Activated naive CD8-positive, alpha-beta T cell treated with anti-CD3 and anti-CD28 coated beads, Interleukin-2, amount 50 U/mL, for 24 hours (primary cell): ENCODE measurements at places on chromosomes 5 and 9.

DNA sequence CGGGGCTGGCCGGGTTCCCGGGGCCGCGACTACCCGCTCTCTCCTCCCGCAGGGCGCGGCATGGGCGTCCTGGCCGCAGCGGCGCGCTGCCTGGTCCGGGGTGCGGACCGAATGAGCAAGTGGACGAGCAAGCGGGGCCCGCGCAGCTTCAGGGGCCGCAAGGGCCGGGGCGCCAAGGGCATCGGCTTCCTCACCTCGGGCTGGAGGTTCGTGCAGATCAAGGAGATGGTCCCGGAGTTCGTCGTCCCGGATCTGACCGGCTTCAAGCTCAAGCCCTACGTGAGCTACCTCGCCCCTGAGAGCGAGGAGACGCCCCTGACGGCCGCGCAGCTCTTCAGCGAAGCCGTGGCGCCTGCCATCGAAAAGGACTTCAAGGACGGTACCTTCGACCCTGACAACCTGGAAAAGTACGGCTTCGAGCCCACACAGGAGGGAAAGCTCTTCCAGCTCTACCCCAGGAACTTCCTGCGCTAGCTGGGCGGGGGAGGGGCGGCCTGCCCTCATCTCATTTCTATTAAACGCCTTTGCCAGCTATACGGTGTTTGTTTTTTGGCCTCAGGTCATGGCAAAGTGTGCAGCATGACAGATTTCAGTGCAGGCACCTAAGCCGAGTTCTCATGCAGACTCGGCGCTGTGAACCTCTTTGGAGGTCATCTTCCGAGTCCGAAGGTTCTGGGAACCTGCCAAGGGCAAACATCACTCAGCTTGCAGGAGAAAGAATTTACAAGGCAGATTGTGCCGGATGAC lies 516 bp downstream of the MRPL41 start:
- peak overlapping the region; percentile 86 for H3K27ac ChIP-seq
- H3K27me3 ChIP-seq: no peaks in the 10 kb centered on the region
- peak overlapping the region; percentile 84 for H3K4me3 ChIP-seq
- H3K4me1 ChIP-seq: peaks cover 18% of the 10 kb centered on the region
- DNase-seq: peak; percentile 29
- peaks cover 13% of the 10 kb centered on the region for H3K36me3 ChIP-seq

- H3K27ac ChIP-seq: peak overlapping the region; percentile 18
- H3K4me3 ChIP-seq: no peak overlapping the region
Measured at GRCh38 chr5:132417461-132417860, 48.0 kb downstream of the SLC22A5 start.

DNA sequence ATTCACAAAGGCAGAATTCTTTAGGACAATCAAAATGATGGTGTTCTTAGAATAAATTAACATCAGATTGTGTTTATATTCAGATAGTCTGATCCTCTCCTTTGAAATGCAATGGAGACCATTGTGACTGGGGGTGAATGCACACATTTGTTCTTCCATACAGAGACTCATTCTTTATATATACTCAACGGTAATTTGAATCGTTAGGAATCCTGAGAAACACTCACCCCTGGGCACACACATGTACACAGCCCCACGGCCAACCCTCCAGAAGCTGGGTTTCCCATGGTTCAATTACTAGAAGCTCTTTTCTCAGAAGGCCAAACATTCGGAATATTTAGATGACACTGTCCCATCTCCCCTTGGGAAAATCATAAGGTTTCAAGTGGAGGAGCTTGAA lies 57.5 kb upstream of the EPB41L4B start:
- H3K4me1 ChIP-seq: peaks cover 2% of the 10 kb centered on the region
- DNase-seq: no peak
- H3K4me3 ChIP-seq: no peak overlapping the region
- no peak overlapping the region for H3K27ac ChIP-seq
- peaks cover 2% of the 10 kb centered on the region for H3K27me3 ChIP-seq
- no peaks in the 10 kb centered on the region for H3K36me3 ChIP-seq

GRCh38 chr5:139960723-139961383 lies 82.2 kb downstream of the NRG2 start:
- no peak for DNase-seq
- H3K27ac ChIP-seq: no peak overlapping the region
- no peak overlapping the region for H3K4me3 ChIP-seq
- peaks cover 6% of the 10 kb centered on the region for H3K27me3 ChIP-seq
- H3K36me3 ChIP-seq: no peaks in the 10 kb centered on the region

- H3K4me3 ChIP-seq: no peak overlapping the region
- DNase-seq: no peak
- H3K4me1 ChIP-seq: peaks cover 15% of the 10 kb centered on the region
- peak overlapping the region; percentile 25 for H3K27ac ChIP-seq
Measured at GRCh38 chr9:37262410-37262809, 142.0 kb downstream of the ZCCHC7 start.

DNA sequence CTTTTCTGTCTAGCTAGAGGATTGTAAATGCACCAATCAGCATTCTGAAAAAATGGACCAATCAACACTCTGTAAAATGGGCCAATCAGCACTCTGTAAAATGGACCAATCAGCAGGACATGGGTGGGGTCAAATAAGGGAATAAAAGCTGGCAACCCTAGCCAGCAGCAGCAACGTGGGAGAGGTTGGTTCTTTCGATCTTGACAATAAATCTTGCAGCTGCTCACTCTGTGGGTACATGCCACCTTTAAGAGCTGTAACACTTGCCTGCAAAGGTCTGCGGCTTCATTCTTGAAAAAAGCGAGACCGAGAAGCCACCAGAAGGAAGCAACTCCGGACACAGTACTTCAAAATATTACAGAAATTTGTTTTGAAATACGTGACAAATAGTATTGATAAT lies 424.6 kb upstream of the CDH9 start:
- H3K4me1 ChIP-seq: no peaks in the 10 kb centered on the region
- DNase-seq: no peak
- no peak overlapping the region for H3K4me3 ChIP-seq

GRCh38 chr5:121702682-121703081 lies 149.0 kb upstream of the FTMT start:
- no peaks in the 10 kb centered on the region for H3K36me3 ChIP-seq
- DNase-seq: no peak
- H3K4me3 ChIP-seq: no peak overlapping the region
- no peaks in the 10 kb centered on the region for H3K4me1 ChIP-seq
- H3K27ac ChIP-seq: no peak overlapping the region

DNA sequence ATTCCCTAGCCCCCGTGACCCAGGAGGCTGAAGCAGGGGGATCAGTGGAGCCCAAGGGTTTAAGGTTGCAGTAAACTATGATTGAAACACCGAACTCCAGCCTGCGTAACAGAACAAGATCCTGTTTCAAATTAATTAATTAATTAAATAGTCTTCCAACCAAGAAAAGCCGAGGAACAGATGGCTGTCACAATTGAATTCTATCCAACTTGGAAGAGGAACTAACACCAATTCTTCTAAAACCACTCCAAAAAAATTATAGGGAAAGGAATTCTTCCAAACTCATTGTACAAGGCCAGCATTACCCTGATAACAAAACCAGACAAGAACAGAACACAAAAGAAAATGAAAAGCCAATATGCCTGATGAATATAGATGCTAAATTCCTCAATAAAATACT lies 43.4 kb upstream of the RGS7BP start:
- H3K36me3 ChIP-seq: no peaks in the 10 kb centered on the region
- H3K4me3 ChIP-seq: no peak overlapping the region
- no peaks in the 10 kb centered on the region for H3K4me1 ChIP-seq
- no peaks in the 10 kb centered on the region for H3K27me3 ChIP-seq
- no peak for DNase-seq

GRCh38 chr5:172077664-172078425 lies 71.4 kb upstream of the FBXW11 start:
- DNase-seq: no peak
- no peaks in the 10 kb centered on the region for H3K27me3 ChIP-seq
- H3K27ac ChIP-seq: no peak overlapping the region
- peaks cover 56% of the 10 kb centered on the region for H3K36me3 ChIP-seq
- H3K4me3 ChIP-seq: no peak overlapping the region

DNA sequence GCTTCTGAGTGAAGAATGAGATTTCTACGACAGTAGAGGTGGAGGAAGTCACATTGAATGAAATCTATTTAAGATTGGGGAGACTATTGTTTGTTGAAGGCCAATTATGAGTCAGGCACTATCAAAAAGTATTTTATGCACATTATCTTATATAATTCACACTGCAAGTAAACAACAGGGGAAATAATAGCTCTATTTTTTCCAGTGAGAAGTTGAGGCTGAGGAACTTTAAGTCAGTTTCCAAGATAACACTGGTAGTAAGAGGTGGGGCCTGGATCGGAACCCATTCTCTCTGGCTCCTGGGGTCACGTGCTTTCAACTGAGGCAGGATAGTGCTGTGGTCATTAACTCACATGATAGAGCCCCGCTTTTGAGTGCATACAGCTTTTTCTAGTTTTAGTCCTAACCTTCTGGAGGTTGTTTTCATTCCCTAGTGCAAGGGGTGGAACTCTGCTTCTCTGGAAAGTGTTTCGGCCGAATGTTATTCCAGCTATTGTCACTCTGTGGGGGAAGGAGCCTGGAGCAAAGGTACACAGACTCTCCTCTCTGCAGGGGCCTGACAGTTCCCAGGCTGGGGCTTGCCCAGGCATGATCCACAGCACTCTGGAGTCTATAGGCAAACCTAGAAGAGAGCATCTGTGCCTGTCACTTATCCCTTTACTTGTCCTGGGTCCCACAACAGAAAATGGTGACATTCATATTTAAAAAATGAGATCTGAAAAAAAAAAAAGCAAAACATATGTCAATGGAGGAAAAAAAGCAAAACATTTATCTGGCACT lies 352.4 kb upstream of the ACTBL2 start:
- no peak overlapping the region for H3K4me3 ChIP-seq
- H3K36me3 ChIP-seq: no peaks in the 10 kb centered on the region
- no peak for DNase-seq

DNA sequence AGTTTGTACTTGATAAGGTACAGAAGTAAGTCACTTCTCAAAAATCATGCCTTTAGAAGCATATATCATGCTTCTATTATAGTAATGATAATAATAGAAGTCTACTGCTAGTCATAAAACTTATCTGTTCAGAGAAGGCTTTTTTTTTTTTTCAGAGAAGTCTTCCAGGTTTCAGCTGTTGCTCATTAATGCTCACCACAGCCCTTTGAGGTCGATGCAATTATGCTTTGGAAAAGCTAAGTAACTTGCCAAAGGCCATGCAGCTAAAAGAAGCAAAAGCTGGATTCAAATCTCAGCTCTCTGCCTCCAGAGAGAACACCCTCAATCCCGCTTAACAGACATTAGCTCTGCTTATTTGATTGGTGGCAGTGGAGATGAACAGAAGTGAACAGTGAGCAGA lies 150.8 kb downstream of the DOCK8 start:
- DNase-seq: no peak
- no peaks in the 10 kb centered on the region for H3K27me3 ChIP-seq
- peaks cover 50% of the 10 kb centered on the region for H3K36me3 ChIP-seq

- H3K36me3 ChIP-seq: no peaks in the 10 kb centered on the region
- DNase-seq: no peak
- H3K4me3 ChIP-seq: no peak overlapping the region
Measured at GRCh38 chr5:126658561-126658960, 57.8 kb downstream of the PHAX start.

GRCh38 chr5:138212828-138213160 lies 329 bp downstream of the CDC23 start:
- H3K4me3 ChIP-seq: peak overlapping the region; percentile 97
- no peaks in the 10 kb centered on the region for H3K27me3 ChIP-seq
- H3K27ac ChIP-seq: peak overlapping the region; percentile 93
- DNase-seq: no peak

DNA sequence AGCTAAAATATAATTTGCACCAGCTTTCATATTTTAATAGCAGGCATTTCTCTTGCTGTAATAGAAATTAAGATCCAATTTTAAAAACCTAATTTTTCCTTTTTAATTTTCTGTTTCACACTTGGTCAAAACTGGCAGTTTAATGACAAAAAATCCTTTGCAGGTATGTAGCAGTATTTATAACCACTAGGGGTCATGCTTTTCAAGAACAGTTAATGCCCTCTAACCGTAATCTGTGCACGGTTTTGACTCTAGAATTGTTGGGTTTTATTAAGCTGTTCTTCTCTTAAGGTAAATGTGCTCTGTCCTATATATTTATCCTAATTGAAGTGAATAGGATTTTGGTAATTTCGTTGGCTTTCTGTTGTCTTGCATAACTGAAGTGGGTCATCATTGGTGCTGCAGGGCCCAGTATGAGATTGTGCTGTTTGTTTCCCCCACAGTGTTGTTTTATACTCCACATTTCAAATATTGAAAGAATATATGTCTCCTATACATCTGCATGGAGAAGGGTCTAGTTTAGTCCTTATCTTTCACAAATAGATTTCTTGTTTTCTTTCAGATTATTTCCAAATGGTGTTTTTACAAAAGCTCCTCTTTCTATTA lies 107.4 kb downstream of the SCAMP1 start:
- no peaks in the 10 kb centered on the region for H3K4me1 ChIP-seq
- peaks cover 13% of the 10 kb centered on the region for H3K36me3 ChIP-seq
- H3K27ac ChIP-seq: no peak overlapping the region
- no peaks in the 10 kb centered on the region for H3K27me3 ChIP-seq
- DNase-seq: no peak
- no peak overlapping the region for H3K4me3 ChIP-seq

- H3K27me3 ChIP-seq: peaks cover 9% of the 10 kb centered on the region
- H3K4me3 ChIP-seq: no peak overlapping the region
- H3K36me3 ChIP-seq: no peaks in the 10 kb centered on the region
- no peak for DNase-seq
- no peaks in the 10 kb centered on the region for H3K4me1 ChIP-seq
Measured at GRCh38 chr5:172494630-172495505, 40.5 kb upstream of the SH3PXD2B start.

- H3K27ac ChIP-seq: no peak overlapping the region
- no peak for DNase-seq
- H3K27me3 ChIP-seq: no peaks in the 10 kb centered on the region
Measured at GRCh38 chr5:178425621-178426068, 164.5 kb downstream of the COL23A1 start.

GRCh38 chr5:1100664-1101574 lies 10.9 kb downstream of the SLC12A7 start:
- peaks cover 52% of the 10 kb centered on the region for H3K4me1 ChIP-seq
- no peak overlapping the region for H3K4me3 ChIP-seq
- no peaks in the 10 kb centered on the region for H3K27me3 ChIP-seq
- no peak for DNase-seq

DNA sequence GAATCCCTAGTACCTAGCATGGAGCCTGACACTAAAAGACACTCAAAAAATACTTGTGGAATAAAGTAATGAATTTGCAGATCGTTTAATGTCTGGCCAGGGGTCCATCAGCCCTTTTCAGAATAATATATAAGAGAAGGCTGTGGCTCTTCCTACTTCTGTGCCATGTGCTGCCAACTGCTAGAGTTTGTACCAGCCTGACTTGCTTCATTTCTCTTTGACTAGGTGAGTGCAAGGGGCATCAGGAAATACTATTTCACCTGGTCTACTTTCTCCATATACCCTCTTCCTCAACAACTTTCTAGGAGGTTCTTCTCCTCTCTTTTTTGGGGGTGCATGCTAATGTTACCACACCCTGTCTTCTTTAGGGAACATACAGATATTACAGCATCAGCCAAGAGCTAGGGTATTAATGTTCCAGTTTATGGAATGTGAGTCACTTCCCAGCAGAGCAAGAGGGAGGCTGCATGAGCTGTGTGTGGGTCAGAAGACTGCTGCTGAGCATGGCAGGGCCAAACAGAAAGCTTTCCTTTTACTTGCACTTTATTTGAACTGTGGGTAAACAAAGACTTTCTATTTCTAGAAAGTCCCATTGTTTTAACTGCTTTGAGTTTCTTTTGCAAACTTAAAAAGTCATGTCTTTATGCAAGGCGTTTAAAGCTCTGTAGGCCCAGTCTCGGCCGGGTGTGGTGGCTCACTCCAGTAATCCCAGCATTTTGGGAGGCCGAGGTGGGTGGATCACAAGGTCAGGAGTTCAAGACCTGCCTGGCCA lies 158.9 kb downstream of the ADAMTSL1 start:
- no peaks in the 10 kb centered on the region for H3K4me1 ChIP-seq
- H3K27ac ChIP-seq: no peak overlapping the region
- DNase-seq: no peak
- H3K36me3 ChIP-seq: no peaks in the 10 kb centered on the region
- peaks cover 2% of the 10 kb centered on the region for H3K27me3 ChIP-seq
- no peak overlapping the region for H3K4me3 ChIP-seq
